ENCODE measurements at places on chromosomes 1 and 21.

- DNase-seq = no peak
Measured at GRCh38 chr1:228097333-228098081, 5.6 kb downstream of the C1orf35 start.

DNA sequence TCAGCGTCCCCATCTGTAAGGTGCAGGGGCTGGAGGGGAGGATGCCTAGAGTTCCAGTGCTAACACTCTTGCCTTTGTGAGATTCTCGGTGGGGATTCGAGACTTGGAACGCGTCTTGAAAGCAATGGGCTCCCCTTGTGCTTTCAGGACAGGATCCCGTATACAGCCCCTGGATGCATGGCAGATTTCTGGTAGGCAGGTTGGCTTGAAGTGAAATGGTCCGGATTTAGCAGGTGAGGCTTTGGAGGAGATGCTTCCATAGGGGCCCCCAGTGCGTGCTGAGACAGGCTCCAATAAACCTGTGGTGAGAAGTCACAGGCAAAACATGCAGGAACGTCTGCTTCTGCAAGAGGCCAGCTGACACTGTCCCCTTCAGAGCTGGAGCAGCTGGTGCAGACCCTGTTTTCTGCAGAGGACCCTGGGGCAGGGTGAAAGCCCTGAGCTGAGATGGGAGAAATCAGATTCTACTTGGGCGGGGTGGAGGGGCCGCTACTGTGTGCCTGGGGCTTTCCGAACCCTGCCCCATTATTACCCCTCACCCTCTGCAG, 270.4 kb downstream of the PTPRU start:
- DNase-seq = no peak

DNA sequence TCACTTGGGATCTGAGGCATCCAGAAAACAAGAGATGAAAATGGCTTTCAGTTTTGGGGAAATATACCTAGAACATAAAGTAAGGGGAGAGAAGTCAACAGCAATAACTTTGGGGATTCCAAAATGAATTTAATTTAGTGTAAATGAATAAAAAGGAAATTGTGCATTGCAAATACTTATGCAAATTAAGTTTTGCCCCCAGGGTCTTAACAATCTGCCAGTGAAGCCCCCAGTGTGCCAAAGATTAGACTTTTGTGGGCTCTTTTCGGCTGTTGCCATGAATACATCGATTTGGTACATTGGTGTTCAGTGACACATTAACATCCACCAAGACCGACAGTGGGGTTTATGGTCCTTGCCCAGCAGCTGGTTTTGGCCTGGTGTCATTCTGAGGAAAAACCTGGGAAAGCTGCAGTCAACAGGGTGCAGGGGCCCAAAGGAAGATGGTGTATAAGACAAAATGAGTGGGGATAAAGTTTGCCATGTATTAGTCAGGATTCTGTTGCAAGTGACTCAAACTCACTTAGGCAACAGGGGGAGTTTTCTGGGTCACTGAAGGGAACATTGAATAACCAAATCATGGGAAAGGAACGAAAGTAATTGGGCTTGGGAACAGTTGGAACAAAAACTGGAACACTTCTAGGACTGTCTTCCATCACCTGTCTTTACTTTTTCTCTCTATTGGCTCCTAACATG, 30.2 kb upstream of the IGSF3 start:
- DNase-seq = no peak

DNA sequence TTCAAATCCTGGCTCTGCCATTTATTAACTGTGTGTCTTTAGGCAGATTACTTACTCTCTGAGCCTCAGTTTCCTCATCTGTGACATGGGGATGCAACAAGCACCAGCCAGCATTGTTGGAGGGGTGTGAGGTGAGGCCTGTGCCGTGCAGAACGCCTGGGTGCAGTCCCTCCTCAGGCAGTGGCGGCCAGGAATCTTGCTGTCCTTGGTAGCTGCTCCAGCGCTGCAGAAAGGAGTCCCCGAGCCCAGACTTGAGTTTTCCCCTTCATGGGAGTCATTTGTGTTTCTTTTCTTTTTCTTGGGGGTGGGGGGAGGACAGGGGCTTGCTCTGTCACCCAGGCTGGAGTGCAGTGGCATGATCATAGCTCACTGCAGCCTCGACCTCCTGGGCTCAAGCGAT, 46.6 kb downstream of the DISP3 start:
- no peak for DNase-seq

DNA sequence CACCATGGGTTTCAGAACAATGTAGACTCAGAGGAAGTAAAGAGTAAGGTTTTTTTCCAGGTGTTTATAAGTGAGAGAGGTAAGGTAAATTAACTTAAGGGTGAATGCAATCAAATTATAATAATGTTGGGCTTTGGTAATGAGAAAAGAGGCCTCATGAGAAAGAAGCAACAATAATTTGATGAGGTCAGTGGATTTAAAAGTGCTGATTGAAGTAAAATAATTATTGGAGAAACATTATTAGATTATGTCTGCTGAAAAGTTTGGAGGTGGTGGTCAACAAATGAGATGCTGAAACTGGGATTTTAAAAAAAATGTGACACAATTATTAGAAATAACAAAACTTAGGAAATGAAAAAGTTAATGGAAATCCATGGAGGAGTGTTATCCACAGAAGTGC, 187.4 kb upstream of the BRINP3 start:
- no peak for DNase-seq

DNA sequence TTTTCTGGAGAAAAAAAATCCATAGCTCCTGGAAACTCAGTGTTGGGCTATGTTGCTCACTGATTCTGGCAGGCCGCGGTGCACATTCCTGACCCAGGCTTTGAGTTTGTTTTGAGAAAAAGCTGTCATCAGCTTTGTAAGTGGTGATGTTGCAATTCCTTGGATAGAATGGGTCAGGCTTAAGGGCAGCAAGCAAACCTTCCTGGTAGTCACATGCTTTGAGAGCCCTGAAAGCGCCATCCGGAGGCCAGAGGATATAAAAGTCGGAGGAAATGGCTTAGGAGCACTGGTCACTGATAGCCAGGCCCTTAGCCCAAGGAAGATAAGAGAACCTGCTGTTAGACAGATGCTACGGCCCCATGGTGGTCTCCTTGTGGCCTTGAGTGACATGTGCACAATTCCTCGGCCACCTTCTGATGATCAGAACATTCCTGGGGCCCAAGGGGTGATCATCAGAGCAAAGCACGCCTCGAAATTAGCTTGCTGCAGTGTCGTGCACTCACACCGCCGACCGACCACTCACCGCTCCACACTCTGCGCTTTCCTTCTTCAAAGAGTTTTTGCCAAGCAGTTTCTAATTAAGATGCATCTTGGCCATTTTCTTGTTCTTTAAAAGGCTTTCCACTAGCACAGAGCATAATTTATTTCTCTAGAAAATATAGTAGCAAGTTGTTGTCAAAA, 78.6 kb downstream of the MAN1C1 start:
- DNase-seq = no peak

DNA sequence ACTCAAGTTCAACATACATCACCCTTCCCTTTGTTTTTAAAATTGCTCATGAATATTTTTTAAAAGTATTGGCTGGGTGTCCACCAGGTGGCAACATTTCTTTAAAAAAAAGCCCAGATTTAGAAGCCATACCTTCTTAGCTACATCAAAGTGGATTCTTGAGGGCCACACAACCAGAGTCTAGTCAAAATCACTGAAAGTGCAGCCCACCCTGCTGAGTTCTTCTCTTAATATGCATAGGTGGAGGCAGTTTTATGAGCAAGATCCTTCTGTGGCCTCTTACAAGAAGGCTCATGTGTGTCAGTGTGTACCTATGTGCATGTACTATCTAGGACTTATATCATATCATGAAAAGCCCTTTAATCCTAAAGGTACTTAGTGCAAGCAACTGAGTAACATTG, 16.9 kb upstream of the GNG12 start:
- DNase-seq = no peak

DNA sequence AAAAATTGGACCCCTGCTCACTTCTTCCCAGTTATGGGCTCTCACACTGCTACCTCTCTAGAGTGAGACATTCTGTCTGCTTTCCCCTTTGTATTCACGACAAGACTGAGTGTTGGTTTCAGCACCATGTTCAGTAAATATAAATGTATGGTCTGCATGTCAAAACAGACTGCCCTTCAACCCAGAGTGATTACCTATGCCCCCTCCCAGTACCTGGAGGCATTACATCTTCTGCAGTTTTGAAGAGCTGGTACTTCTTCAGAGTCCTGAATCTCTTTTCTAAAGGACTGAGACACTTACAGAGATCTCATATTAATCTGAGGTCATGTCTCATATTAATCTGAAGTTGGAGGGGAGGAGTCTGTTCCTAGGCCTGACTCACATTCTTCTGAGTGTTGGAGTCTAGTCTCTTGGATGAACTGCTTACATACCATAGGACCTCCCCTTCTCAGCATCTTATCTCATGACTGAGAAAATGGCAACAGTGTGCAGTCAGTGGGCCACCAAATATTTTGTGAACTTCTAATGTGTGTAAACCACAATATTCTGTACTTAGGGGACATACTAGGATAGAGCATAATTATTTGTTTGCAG, 80.3 kb downstream of the RGL1 start:
- DNase-seq = no peak

DNA sequence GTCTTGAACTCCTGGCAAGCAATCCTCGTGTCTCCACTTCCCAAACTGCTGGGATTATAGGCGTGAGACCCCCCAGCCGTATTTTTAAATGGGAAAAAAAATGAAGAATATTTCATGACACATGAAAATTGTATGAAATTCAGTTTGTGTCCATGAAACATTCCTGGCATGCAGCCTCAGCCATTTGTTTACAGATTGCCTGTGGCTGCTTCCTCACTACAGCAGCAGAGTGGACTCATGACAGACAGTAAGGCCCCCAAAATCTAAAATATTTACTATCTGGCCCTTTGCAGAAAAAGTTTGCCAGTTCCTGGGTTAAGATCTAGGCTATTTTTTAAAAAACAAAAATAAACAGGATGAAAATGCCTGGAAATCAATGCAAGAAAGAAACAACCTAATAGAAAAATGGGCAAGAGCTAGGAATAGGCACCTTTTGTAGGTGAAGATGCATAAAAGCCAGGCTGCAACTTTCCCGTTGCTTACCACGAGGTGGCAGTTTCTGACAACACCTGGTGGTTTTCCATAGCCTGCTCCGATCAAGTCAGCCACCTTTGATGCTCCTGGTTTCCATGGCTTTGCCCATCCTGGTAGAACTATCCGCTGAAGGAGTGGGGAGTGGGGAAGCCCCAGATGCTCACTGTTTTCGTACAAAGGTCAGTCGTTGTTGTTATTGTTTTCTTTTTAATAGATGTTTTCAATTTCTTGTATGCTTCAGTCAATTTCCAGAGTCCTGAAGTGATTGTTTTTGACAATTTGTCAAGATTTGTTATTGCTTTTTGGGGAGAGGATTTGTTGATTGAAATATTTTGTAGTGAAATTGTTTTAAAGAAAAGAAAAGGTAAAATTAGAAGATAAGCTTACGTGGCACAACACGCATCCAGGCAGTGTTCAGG, 24.3 kb downstream of the UBE2Q1 start:
- DNase-seq = no peak

DNA sequence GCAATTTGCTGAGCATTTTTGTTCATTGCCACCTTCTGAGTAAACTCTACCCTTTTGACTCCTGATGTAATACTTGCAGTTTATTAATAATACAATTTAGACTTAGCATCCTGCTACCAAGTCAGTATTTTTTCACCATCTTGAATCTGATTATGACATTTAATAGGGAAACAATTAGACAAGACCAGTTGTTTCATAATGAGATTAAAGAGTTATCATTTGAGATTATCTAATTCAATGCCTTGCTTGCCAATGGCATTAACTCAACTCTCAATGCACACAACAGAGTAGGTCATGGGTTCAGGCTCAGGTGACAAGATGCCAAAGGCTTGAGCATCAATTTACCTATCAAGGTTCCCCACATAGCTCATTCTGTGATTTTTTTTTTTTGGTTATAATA, 488.4 kb downstream of the DISC1 start:
- no peak for DNase-seq

DNA sequence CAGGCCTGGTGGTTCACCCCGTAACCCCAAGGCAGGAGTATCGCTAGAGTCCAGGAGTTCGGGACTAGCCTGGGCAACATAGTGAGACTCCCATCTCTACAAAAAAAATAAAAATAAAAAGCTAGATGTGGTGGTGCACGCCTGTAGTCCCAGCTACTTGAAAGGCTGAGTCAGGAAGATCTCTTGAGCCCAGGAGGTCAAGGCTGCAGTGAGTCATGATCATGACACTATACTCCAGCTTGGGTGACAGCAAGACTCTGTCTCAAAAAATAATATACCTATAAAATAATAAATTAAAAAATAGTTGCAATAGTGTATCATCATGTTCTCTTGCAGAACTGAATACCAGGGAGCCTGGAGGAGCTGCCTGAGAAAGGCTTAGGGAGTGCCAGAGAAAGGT, 19.9 kb upstream of the TMEM39B start:
- DNase-seq = no peak

- no peak for DNase-seq
Measured at GRCh38 chr1:185495898-185496297, 178.9 kb upstream of the IVNS1ABP start.

- no peak for DNase-seq
Measured at GRCh38 chr1:82441402-82441801, 640.7 kb downstream of the ADGRL2 start.
